ENCODE measurements at places on chromosomes 13 and 19.

DNA sequence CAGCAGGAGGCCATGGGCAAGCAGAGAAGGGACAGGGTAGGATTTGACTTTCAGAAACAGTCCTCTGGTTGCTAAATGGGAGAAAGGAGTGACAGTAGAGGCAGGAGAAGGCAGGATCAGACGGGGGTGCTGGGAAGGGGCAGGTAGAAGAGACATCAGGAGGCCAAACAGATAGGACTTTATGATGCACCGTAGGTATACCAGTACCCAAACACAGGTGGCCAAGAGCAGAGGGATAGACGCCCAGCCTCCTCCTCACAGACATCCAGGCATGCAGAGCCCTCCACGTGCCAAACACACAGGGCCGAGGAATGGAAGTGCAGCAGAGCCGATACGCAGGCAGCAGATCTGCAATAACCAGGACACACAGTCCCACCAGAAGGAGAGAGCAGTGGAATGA is 1.3 kb upstream of the AXL start:
- DNase-seq, result no peak

DNA sequence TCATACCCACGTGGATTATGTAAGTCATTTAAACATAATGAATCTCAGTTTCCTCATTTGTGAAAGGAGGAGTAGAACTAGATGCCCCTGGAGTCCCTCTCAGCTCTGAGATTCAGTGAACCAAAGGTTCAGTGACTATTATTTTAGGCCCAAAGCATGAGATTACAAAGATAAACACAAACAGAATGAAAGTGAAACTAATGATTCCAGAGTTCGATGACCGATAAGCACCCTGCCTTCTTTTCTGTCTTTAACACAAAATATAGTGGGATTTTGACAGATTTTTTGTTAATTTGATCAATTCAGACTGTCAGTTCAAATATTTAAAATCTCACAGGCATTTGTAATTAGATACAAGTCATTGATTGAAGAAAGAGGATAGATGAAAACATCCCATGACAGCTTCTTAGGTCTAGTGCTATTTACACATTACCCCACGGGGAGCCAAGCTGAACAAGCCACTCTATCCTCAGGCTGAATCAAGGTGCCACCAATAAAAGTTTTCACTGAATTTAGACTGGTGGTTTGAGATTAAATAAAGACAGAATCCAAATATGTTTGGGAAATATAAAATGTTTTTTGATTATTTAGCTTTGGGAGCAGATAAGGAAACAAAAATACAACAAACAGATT is 64.6 kb upstream of the RAP2A start:
- DNase-seq, result no peak

DNA sequence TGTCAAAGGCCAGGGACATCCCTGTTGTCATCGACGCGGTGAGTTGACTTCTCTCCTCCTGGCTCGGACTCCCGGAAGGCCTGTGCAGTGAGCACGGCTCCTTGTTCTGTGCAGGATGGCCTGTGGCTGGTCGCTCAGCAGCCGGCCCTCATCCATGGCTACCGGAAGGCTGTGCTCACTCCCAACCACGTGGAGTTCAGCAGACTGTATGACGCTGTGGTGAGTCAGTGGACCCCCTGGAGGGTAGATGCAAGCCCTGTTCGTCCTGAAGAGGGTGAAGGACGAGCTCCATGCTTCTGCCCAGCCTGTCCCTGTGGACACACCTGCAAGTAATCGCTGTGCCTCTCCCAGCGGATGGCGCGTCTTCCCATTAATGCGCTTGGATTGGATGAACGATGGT is 19.2 kb downstream of the NAXD start:
- no peak for DNase-seq

DNA sequence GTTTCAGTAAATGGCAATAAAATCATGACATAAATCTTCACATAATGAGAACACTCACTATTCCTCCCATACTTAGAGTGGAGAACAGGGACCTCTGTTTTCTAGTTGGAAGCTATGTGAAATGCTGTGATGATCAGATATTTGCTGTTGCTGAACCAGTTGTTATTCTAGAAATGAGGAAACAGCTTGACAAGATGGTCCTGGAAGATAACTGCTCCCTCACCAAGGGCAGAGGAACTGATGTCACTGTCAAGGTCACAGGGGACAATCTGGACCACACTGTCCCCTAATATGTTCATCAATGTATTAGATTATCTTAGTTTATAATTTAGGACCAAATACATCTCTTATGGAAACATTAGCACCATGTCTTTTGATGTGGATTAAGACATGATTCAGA is 1173.3 kb downstream of the PCDH17 start:
- no peak for DNase-seq

DNA sequence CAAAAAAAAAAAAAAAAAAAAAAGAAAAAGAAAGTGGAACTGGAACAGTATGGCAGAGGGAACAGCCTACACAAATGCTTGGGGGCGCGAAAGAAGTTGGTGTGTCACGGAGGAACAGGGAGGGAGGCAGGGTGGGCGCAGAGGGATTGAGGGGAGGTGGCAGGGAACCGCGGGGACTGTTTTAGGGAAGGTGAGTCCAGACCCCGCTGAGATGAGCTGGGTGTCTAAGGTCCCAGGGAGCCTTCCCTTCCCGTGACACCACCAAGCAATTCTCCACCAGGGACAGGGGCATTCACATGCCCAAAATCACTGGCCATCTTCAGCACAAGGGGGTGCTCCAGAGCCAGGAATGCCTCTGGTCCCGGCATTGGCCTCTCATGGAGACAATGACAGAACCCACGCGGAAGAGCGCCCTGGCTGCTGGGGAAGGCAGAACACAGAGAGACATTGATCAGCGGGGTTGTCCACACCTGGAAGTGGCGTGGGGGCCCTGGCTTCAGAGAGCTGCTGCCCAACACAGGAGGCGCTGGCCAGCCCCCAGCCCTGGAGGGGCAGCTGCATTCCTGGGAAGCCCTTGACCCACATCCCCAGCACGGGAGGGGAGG is 6.9 kb downstream of the PEAK3 start:
- DNase-seq, result no peak

- DNase-seq, result no peak
These were observed 753 bp downstream of the ZNF235 start for GRCh38 chr19:44303976-44304568.

DNA sequence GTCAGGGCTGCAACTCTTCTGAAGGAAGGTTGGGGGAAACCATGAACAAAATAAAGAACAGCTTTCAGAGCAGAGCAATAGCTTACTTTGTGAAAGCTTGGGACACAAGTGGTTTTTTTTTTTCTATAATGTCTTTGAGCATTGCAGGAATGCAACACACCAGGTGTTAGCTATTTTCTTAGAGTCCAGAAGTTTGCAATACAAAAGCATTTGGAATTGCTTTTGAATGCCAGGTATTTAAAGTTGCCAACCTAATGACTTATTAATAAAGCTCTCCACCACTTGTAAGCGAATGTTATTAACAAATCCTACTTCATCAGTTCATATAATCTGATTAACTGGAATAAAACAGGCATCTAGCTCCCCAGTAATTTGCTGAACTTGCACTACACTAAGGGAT is 172.6 kb downstream of the NUFIP1 start:
- no peak for DNase-seq

DNA sequence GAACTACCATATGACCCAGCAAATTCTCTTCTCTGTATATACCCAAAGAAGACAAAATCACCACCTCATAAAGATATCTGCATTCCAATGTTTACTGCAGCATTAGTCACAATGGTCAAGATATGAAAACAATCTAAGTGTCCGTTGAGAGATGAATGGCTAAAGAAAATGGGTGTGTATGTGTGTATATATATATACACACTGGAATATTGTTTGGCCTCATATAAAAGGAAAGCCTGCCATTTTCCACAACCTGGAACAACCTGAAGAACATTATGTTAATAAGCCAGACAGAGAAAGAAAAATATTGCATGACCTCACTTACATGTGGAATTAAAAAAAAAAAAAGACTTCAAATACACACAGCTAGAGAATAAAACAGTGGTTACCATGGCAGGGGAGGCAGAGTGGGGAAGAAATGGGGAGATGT is 29.5 kb upstream of the RBM26 start:
- no peak for DNase-seq

DNA sequence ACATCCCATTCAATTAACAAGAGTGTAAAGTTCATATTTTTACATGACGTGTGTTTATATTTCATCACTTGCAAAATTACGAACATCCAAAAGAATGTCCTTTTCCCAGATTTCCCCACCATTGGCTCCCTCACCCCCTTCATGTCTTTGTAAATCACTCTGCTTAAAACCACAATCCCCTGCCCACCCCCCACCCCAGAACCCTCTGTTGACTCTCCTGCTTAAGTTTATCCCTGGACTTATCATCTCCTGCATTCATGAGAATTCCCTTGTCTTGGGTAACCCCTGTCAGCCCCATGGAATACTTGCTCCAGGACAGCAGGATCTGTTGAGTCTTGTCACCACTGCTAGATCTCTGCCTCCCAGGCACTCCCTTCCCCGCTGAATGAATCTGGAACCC is 109.9 kb downstream of the COL4A1 start:
- no peak for DNase-seq

DNA sequence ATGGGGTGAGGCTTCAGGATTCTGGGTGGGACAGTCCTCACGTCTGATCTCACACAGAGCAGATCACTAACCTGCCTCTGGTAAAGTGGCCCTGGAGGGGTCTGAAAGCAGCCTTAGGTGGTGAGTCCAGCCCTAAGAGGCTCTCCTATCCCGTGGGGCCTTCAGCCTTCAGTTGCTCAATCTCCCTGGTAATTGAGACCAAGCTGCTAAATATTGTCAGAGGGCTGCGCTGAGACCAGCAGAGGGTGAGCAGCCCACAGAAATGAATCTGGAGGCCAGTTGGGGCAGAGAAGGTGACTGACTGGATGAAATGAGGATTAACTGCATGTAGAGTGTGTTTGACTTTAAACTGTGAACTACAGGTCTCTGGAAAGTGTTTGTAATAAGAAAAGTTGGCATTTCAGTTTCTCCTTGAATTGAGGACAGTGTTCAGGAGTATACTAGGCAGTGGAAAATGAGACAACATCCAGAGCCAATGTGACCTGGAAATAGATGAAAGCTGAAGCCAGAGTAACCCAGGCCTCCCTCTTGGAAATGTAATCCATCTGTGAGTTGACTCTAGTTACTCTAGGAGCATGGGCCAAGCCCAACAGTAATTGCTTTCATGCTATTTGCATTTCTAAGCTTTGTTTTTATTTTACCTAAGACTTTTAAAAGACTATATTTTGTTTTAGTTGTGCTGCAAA is 14.3 kb upstream of the HSPH1 start:
- DNase-seq, result no peak

GRCh38 chr13:26060357-26060756 is 8.5 kb upstream of the SHISA2 start:
- no peak for DNase-seq

DNA sequence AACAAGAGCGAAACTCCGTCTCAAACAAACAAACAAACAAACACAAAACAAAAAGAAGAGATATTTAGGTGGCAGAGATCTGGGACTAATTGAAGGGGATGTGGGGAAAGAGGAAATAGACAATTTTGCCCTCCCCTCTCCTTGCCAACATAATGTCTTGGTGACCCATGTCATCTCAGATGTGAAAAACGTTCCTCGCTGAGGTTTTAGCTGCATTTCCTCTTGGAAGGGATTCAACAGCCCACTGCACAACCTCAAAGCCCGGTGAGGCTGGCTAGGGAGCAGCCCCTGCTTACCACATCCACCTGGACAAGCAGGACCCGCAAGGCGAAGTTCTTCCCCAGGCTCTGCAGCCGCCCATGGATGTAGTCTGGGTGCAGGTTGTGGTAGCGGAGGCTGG is 4.9 kb downstream of the ERCC1 start:
- no peak for DNase-seq

DNA sequence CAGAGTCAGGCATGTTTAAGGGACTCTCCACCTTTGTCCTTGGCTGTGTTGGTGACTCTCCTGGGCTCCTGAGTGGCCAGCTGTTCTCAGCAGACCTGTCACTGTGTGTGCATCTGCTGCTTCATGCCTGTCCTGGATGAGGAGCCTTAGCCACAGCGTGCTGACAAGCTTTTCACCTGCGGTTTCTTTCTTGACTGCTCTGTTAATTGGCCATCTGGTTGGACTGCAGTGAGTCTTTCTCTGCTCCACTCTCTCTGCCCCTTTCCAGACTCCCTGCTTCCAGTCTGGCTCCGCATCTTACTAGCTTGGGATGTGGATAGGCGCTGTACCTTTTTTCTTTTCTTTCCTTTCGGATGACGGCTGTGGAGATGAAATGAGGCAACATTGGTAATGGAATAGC is 38.8 kb downstream of the POLR1D start:
- DNase-seq, result no peak

- DNase-seq, result no peak
These were observed 81.0 kb upstream of the MBNL2 start for GRCh38 chr13:97141097-97141496.

- DNase-seq, result no peak
These were observed 426.2 kb downstream of the PCDH9 start for GRCh38 chr13:66803808-66804456.

DNA sequence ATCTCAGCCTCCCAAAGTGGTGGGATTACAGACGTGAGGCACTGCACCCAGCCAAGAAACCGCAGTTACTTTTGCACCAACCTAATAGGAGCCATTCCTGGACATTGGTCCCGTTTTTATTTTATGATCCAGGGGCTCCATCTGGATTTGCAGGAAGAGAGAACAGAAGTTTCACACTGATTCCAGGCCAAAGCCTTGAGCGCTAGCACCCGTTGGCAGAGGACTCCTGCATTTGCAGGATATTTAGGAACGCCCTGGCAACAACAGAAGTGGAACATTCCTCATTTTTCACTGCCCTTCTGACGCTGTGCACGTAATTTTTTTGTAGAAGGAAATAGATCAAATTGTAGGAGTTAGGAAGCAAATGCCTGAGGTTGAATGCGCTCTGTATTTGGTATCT is 11.7 kb upstream of the SULT2A1 start:
- DNase-seq, result no peak

- no peak for DNase-seq
These were observed 333.2 kb downstream of the DNAJC15 start for GRCh38 chr13:43356567-43356966.

- DNase-seq, result no peak
These were observed 1.7 kb downstream of the KLK4 start for GRCh38 chr19:50909240-50910070.

DNA sequence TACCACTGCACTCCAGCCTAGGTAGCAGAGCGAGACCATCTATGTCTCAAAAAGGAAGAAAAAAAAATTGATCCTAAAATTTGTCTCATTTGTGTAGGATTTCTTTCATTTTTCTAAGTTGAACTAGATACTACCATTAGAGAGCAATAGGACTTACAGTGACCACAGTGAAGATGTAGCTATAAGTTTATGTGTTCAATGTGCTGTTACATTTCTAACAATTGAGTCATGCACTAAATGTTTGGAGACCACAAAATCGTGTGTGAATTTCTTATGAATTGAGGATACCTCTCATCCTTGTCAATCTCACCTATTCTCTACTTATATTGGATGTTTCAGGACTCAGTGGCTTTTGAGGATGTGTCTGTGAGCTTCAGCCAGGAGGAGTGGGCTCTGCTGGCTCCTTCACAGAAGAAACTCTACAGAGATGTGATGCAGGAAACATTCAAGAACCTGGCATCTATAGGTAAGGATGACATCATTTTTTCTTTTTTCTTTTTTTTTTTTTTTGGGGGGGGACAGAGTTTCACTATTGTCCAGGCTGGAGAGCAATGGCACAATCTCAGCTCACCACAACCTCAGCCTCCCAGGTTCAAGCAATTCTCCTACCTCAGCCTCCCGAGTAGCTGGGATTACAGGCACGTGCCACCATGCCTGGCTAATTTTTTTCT is 12.8 kb downstream of the ZNF791 start:
- no peak for DNase-seq
